ENCODE measurements at places on chromosomes 6 and 20. TPM values are rescaled to one million over a fixed set of nuclear protein-coding genes. Genes with fewer than 3 reads are reported as not detected.

MTFR2 gene
- polyA plus RNA-seq: 4.2 TPM

EYA4 gene
- 15.8 TPM for polyA plus RNA-seq

BTNL2 gene
- 1.3 TPM for polyA plus RNA-seq

B3GAT2 gene
- 1.3 TPM for polyA plus RNA-seq

PKIG gene
- 57.8 TPM for polyA plus RNA-seq

DNA sequence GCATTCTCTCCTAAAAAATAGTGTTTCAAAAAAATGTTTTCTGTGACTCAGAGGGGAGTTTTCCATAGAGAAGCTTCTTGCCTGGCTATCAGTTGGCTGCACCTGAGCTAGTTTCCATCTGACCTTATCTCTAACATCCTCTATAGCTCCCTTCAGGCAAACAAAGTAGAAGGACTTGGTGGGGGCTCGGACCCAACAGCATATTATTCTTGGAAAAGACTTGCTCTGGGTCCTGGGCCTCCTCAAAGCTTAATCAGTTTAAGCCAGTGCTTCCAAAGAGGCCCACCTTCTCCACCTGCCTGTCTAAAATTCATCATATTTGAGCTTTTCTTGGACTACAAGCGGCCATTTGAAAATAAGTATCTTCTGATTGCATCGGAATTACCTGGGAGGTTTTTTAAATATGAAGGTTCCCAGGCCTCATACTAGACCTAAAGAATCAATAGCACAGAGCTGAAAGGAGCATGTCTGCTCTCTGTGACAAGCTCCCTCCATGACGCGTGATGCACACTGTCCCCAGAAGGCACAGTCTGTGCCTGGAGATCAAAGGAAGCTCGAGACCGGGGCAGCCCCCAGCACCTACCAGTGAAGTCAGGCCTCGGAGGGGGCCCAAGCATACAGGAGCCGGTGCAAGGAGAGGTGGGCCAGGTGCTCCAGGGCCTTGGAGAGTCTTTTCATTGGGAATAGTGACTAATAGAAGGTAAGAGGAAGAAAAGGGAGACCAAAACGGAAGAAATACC is 80.6 kb upstream of the HIVEP1 start:
- no peak for DNase-seq

DNA sequence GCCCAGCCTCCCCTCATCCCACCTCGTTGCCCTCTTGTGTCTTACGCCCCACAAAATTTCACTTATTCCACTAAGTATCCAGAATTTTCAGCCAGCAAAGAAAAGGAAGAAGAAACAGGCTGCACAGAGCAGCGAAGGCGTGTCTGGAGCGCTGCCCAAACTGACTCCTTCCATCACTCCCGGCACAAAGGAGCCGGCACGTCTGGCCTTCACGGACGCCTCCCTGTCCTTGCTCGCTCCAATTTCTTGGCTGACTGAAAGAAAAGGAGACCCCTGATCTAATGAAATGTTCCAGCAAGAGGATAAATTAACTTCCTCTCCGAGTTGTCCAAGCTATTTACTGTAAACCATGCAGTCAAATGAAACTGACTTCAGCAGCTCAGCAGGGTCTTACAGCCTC is 152.3 kb upstream of the CDH4 start:
- DNase-seq: no peak

GRCh38 chr6:165515963-165516624 is 146.9 kb downstream of the PDE10A start:
- no peak for DNase-seq

DNA sequence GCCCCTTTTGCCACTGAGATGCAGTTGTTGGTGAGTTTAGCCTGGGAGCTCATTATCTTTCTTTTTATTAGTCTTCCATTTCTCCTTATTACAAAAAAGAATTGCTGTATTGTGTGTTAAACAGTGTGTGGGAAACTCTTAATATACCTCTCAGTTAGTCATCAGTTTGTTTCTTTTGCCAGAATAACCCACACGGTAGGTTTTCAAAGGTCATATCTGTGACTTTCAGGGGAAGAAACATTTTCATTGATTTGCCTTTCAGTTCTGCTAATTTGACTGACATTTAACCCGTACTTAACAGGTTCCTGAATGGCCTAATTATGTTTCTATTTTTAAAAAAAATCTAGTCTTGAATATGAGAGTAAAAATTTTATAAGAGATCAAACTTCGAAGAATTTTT is 145.3 kb downstream of the KHDC1L start:
- DNase-seq: no peak

DNA sequence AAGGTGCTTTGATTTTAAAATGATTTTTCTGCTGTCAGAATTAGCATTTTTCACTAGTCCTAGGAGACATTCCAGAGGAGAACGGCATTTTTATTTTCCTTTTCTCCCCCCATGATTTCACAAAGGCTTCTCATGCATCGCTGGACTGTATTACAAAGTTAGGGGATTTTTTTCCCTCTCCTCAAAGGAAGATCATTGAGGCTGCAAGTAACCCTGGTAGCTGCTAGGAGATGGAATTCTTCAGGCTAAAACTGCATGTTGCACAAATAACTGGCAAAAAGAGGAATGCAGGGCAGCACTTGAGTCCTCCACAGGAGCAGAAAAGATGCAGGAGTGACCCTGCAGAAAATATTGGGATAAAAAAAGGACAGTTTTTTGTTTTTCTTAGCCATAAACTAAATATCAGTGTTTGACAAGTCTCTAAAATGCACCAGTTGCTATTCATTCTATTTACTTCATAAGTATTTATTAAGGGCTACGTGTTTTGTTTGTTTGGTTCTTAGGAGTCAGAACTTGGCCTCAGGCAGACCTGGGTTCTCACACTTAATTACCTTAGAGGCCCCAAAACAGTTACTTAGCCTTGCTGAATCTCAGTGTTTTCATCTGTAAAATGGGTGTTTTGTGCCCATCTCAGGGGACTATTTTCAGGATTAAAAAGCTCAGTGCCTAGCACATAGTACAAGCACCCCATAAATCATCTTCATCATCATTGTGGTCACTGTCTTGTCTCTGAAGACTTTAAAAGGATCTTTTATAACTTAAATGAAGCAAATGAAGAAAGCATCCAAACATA is 144.5 kb upstream of the ID4 start:
- no peak for DNase-seq

DNA sequence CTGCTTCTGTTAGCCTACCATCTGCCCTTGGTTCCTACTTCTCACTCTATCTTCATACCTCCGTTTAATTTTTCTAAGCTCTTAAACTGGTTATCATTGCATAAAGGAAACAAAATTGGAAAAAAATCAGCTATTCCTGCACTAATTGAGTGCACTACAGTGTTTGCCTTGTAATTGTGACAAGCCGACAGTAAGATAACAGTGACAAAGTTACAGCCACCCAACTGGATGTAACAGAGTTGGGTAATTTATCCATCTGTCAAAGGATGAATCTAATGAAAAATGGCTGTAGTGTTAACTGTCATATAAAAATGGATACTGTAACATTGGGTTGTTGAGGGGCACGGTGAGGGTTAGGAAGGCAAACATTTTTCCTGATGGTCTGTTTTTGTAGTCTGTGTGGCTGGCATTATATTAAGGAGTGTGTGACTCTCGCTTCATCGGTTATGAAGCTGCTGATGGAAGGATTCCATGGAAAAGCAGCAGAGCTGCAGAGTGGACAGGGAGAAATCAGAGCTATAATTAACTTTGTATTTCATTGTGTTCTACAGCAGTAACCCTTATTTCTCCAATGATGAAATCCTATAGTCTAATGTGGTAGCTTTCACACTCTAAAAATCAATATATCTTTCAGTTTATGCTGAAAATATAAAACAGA is 12.7 kb downstream of the PBOV1 start:
- DNase-seq: no peak

- DNase-seq: no peak
These were observed 472.1 kb upstream of the RNF217 start for GRCh38 chr6:124490122-124490521.

GRCh38 chr6:40037271-40037670 is 103.0 kb upstream of the MOCS1 start:
- no peak for DNase-seq
